ENCODE measurements at places on chromosomes 5 and 9. TPM values are rescaled to one million over a fixed set of nuclear protein-coding genes. Genes with fewer than 3 reads are reported as not detected.

CYLC2 gene
- total RNA-seq = not detected

- no peak for DNase-seq
Observed at GRCh38 chr9:89494199-89494598, 3.7 kb downstream of the SEMA4D start.

GRCh38 chr9:75378036-75378435 is 289.7 kb downstream of the OSTF1 start:
- no peak for DNase-seq

C5orf63 gene
- total RNA-seq = 7.6 TPM

- DNase-seq = no peak
Observed at GRCh38 chr5:139758510-139759075, 37.0 kb upstream of the PSD2 start.

DNA sequence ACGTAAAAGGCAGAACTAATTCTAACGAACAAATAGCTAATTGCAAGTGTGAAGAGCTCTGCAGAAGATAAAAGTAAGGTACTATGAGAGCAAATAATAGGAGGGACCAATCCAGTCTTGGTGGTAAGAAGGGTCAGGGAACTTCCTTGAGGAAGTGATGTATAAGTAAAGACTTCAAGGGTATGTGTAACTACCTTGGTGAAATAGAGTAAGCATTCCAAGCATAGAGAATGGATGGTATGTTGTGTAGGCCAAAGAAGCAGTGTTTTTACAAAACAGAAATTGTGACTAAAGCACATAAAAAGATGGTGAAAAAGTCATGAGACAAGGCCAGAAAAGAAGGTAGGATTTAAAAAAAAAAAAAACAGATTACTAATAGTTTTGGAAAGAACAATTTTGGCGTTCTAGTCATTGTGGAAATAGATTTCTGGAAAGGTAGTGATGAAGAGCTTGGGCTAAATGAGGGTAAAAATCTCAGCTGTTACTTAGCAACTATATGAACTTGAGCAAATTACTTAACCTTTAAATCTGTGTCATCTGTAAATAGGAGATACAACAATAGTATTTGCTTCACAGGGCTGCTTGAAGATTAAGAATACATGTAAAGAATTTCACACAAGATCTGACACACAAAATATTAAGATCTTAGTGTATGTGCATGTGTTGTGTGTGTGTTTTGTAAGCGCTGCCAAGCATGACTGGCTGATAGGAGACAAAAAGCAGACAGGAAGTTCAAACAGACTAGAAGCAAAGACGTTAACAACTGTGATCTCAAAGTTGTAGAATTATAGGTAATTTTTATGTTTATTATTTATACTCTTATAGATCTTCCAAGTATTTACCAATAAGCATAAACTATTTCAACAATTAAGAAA is 73.5 kb downstream of the NR6A1 start:
- no peak for DNase-seq

DNA sequence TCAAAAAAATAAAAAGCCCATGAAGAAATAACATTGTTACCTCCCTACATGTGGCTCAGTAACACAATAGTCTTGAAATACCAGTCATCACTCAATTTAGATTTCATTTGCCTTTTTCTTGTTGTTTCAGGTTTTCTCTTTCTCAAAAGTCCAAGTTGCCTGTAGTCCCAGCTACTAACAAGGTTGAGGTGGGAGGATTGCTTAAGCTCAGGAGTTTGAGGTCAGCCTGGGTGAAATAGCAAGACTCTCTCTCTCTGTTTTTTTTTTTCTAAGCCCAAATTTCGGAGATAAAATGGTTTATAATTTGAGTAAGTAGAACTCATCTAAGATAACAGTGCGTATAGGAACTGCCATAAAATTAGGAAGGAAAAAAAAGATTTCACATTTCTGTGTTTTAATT is 17.5 kb upstream of the NDUFS4 start:
- no peak for DNase-seq

IQGAP2 gene
- total RNA-seq = 89.4 TPM

SPATA31E1 gene
- not detected for total RNA-seq

- DNase-seq = no peak
Observed at GRCh38 chr5:21910731-21911130, 942.4 kb downstream of the CDH12 start.

DNA sequence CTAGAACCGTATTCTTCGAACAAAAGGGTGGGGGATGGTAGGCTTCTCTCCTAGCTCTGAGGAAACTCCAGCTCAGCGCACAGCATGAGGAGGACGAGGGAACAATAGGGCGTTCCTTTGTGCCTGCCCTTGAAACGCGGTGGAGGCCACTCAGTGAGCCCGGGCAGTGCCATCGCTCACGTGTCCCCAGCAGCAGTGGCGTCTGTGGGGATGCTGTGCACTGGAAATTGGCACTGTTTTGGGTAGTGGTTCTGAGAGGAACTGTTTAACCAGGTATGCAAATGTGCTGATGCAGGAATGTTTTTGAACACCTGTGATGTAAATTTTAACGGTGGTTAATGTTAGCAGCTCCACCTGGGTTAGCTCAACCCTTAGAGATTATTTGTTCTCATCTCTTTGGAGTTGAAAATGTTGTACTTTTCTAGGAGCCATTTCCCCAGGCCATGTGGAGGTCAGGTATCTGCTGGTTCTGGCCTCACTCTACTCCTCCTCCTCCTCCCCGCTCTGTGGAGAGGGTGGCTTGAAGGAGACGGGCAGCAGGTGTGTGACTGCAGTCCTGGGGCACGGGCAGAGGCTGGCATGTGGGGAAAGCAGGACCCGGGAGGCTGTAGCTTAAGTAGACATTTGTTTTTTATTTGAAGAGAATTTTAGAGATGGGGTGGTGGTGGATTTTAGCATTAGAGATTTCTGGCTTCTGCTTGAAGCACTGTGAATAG is 48.3 kb downstream of the EHMT1 start:
- DNase-seq = no peak

GRCh38 chr5:75524071-75524470 is 12.4 kb downstream of the POLK start:
- DNase-seq = no peak

PCDHB15 gene
- not detected for total RNA-seq

- DNase-seq = no peak
Observed at GRCh38 chr5:73564675-73565074, 764 bp downstream of the ANKRA2 start.

DNA sequence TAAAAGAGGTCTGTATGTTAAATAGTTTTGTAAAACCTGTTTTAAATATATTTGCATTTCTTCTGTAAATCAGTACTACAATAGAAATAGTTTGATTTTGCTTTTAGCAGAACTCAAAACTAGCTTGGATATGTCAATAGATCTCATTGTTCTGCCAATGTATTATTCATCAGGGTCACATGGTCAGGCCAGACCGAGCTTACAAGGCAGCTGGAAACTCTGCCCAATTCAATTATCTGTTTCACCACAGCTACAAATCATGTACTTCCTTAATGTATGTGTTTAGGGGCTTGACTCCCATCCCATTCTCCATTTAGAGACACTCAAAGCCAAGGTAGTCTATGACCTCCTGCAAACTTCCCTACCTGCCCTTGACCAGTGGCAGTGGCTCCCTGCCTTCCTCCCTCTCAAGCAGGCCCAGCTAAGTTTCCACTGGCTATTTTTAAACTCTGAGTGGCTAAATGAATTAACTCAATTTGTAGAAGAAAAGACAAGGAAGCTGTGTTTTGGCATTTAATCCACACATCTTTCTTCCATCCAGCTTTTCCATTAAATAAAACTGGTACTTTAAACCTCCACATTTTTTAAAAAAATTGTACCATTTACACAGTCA is 46.4 kb upstream of the SELENOP start:
- no peak for DNase-seq

GRCh38 chr5:51347704-51348103 is 35.5 kb upstream of the ISL1 start:
- DNase-seq = no peak

BSPRY gene
- 14.7 TPM for total RNA-seq

DNA sequence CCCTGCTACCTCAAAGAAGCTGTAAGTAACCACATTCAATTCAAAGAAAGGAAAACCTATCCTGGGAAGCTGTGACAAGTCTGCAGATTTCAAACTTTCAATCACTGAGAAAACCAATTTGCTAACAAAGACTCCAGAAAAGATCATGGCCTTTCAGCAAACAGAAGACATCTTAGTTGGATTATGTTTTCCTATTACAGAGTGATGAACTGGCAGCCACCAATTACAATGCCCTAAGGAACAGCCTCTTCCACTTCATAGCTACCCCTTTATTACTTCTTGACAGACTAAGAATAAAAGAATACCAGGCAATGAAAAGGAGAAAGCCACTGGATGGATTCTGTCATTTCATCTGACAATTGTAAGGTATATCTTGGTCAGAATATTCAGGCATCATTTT is 128.2 kb upstream of the RASEF start:
- no peak for DNase-seq

DNA sequence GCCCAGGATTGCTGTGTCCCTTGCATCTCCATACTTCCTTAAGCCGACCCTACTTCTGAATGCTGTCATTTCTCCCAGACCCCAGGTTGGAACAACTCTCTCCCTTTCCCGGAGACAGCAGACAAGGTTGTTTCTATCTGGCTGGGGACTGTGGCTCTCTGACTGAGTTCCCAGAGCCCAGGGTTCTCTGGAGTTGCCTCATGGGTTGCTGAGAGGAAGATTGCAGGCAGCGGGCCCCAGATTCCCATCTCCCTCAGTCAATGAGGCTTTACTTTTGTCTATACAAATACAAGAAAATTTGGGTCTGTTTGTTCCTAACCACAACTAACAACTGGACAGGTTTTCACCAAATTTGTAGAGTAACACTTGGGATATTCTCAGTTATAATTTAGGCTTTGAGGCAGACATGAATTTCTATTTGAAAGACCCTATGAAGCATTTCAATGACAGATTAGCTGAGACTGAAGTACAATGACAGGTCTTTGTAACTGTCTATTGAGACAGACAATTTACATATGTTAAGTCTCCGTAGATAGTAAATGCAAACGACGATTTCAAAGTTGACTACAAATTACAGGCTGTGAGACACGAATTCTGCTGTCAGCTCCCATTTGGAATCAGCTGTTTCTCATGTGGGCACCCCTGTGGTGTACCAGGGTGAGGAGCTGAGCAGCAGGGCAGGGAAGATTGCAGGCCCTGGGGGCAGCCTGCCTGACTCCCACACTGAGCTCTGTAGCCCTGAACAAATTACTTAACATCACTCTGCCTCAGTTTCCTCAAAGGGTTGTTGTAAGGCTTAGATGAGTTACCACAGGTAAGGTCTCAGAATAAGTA is 107.5 kb downstream of the ATP10B start:
- no peak for DNase-seq

SAXO1 gene
- 0.20 TPM for total RNA-seq

DNA sequence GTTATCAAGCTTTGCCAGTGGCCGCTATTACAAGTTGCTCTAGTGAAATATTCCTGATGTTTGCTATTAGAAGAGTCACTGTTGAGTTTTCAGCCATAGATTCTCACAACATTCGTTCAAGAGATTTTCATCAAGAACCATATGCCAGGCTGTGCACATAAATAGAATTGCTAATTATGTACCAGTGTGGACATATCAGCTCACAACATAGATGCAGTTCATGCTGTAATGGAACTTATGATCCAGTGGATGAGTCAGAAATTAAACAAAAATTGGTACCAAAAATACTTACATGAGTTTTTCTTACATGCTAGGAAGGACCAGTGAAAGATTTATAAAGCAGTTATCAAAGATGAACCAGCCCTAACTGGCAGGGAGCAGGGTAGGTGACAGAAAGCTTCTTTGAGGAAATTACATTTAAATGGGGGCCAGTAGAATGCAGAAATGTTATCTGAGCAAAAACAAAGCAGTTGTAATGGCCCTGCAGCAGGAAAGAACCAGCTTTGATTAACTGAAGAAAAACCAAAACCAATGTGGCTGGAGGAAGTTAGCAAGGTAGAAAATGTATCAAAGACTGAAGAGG is 404.2 kb downstream of the DNAH5 start:
- DNase-seq = no peak

MAMDC2 gene
- not detected for total RNA-seq

DNA sequence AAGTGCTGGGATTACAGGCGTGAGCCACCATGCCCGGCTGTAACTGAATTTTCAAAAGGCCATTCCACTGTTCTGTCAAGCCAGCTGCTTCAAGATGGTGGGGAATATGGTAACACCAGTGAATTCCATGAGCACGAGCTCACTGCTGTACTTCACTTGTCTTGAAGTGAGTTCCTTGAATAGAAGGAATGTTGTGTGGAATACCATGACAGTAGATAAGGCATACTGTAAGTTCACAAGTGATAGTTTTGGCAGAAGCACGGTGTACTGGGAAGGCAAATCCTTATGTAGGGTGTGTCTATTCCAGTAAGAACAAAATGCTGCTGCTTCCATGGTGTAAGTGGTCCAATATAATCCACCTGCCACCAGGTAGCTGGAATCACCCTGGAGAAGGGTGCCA is 6.6 kb upstream of the PRXL2C start:
- DNase-seq = no peak

GRCh38 chr5:140108093-140109017 is 5.6 kb upstream of the PURA start:
- peak; percentile 89 for DNase-seq

DNA sequence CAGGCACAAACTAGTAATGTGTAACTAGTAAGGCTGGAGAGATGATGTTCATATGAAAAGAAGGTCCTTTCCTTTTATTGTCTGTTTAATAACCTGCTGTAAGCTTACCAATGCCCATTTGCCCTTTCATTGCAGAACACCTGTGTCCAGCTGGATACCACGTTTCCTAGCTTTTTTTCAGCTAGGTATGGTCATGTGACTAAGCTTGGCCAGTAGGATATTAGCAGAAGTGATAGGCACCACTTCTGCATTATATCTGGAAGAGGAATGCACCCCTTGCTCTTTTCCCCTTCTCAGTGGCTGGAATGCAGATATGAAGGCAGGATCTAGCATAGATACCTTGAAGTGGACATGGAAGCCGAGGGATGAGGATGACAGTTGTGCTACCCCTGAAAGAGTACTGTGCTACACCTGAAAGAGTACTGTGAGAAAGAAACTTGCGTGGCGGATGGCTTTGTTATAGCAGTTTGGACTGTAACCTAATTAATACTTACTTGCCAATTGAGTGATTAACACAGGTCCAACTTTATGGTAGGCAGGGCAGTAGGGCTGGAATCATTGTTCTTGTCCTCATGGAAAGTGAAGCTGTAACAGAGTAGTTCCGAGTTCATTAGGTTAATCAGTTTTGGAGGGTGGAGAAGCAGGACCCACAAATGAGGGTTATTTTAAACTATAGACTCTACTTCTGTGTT is 6.8 kb downstream of the SMIM32 start:
- DNase-seq = no peak

MYOZ3 gene
- not detected for total RNA-seq

- DNase-seq = no peak
Observed at GRCh38 chr9:129321286-129322021, 143.4 kb upstream of the IER5L start.

DNA sequence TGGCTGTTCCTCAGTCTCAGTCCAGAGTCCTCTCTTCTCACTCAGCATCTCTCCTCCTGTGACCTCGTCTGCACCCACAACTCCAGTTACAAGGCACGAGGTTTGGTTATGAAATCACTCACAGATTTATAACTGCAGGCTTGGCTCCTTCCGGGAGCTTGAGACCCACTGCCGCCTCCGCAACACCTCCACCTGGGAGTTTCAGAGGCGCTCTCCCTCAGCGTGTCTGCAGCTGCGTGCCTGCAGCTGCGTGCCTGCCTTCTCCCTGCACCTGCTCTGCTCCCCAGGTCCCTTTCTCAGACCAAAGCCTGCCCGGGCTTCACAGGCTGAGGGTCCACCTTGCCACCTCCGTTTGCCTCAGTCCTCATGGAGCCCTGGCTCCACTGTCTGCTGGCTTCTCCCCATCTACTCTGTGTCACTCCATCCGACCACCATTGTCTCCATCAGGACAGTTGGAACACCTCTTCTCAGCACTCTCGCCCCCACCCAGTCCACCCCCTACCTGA is 51.5 kb downstream of the HRH2 start:
- no peak for DNase-seq

NFIB gene
- total RNA-seq = 0.61 TPM

GRCh38 chr5:14006823-14007520 is 62.5 kb upstream of the DNAH5 start:
- no peak for DNase-seq
